ENCODE measurements at places on chromosomes 11 and 22. TPM values are rescaled to one million over a fixed set of nuclear protein-coding genes. Genes with fewer than 3 reads are reported as not detected.

GRCh38 chr11:61125310-61125684 lies 23.0 kb downstream of the CD5 start:
- no peak for DNase-seq

The ISX gene
- total RNA-seq = not detected

The YAP1 gene
- 41.1 TPM for total RNA-seq

GRCh38 chr22:37672206-37672919 lies 3.1 kb upstream of the LGALS1 start:
- no peak for DNase-seq

DNA sequence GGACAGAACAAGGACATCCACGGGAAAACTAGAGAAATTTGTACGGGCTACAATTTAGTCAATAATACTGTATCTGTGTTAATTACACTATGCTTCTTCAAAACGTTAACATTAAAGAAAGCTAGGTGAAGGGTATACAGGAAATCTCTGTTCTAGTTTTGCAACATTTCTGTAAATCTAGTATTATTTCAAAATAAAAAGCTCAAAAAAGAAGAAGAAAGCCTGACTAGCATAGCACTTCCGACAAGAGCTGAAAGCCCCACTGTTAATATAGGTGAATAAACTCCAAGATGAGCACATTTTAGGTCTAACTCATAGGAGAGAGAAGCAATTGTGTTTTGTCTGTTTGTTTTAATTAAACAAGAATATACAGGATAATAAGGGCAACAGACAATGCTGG lies 299.7 kb downstream of the TTC28 start:
- DNase-seq = no peak

GRCh38 chr22:49502126-49502826 lies 325.4 kb downstream of the BRD1 start:
- DNase-seq = peak; percentile 64

GRCh38 chr11:36501236-36501635 lies 8.8 kb downstream of the TRAF6 start:
- no peak for DNase-seq

GRCh38 chr11:34769224-34769623 lies 147.0 kb downstream of the APIP start:
- DNase-seq = no peak

The OR2D3 gene
- not detected for total RNA-seq

DNA sequence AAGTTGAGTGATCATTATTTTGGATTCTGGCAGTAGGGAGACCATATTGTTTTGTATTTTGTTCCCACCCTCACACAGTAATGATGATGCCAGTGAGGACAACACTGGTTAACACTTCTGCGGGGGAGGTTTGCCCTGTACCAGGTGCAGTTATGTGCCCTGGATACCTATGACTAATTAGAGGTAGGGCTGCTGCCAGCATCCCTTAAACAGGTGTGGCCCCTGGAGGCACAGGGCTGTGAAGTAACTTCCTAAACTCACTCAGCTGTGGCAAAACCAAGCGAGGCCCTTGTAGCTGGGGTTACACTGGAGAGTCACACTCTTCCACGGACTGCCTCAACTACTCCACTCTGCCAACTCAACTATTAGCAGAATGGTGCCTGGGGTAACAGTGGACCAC lies 64.5 kb downstream of the MCM5 start:
- DNase-seq = no peak

- DNase-seq = no peak
Observed at GRCh38 chr22:48491451-48491941, 1336.2 kb downstream of the BRD1 start.

All from H4 (cell line).